ENCODE measurements at places on chromosomes 3 and 15. TPM values are rescaled to one million over a fixed set of nuclear protein-coding genes. Genes with fewer than 3 reads are reported as not detected.

The ZNF660 gene
- total RNA-seq, result 5.4 TPM

The CEP19 gene
- 4.0 TPM for total RNA-seq

The P2RY1 gene
- 3.1 TPM for total RNA-seq

The PPP1R14D gene
- not detected for total RNA-seq

The CD200R1 gene
- total RNA-seq, result 0.94 TPM

The CNTN4 gene
- 3.4 TPM for total RNA-seq

The MYL3 gene
- 1.4 TPM for total RNA-seq

DNA sequence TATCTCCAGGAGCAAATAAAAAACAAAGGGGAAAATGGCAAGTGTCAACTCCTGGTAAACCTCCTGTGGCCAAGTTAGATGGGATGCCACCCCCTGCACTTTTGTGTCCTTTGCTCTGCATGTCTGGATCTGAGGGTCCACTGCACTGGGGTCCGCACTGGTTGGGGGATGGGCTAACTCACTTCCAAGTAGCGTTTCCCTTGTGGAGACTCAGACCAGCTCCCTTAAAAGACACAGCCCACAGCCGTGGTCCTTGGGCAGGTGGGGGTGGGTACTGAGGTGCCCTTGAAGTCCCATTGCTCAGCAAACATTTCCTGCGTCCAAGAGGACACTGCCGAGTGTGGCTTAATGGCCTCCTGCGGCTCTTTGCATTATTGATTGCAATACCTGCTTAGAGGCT is 188.2 kb downstream of the MEGF11 start:
- DNase-seq, result no peak

- no peak for DNase-seq
Observed at GRCh38 chr3:19013879-19014278, 134.4 kb upstream of the KCNH8 start.

DNA sequence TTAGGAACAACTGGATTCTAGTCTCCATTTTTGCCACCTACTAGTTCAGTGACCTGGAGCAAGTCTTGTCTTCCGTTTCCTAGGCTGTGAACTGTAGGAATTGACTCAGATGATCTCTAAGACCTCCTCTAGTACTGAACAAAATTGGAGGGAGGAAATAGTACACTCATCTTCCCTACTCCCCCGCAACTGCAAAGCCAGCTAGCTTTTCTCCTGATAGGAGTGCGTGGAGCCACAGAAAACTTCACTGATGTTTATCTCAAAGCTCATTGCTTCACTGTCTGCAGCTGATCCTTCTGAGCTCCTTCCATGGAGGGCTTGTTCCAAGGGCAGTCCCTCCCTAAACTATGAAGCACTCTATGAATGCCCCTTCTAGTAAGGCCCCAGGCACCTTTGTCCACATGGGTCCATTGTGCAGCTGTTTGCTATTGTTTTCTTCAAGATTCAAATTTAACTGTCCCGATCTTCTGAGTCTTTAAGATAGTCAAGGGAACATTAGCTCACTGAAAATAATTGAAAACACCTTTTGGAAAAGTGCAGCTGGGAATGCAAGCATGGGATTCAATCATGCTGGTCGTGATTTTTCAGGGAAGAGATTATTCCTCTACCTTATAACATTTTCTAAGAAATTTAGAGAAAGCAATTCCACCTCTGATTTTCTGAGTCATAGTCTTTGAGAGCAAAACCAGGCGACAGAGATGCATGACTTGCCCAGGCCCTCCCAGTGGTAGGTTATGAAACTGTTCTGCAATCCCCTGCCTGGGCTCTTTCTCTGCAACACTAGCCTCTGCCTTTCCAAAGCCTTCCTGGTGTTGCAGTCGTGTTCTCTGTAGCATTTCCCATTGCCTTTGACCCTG is 24.3 kb downstream of the FILIP1L start:
- DNase-seq, result peak; percentile 57

- no peak for DNase-seq
Observed at GRCh38 chr3:196938576-196938975, 3.8 kb downstream of the NCBP2 start.

GRCh38 chr15:23854203-23854911 is 167.3 kb upstream of the NDN start:
- no peak for DNase-seq

- peak; percentile 91 for DNase-seq
Observed at GRCh38 chr3:53821631-53822121, 24.5 kb downstream of the CHDH start.

GRCh38 chr3:146505516-146505915 is 36.2 kb upstream of the PLSCR2 start:
- no peak for DNase-seq

- DNase-seq, result no peak
Observed at GRCh38 chr15:99997112-99997651, 263.9 kb upstream of the LYSMD4 start.

GRCh38 chr3:38268522-38268921 is 2.9 kb downstream of the SLC22A13 start:
- no peak for DNase-seq

DNA sequence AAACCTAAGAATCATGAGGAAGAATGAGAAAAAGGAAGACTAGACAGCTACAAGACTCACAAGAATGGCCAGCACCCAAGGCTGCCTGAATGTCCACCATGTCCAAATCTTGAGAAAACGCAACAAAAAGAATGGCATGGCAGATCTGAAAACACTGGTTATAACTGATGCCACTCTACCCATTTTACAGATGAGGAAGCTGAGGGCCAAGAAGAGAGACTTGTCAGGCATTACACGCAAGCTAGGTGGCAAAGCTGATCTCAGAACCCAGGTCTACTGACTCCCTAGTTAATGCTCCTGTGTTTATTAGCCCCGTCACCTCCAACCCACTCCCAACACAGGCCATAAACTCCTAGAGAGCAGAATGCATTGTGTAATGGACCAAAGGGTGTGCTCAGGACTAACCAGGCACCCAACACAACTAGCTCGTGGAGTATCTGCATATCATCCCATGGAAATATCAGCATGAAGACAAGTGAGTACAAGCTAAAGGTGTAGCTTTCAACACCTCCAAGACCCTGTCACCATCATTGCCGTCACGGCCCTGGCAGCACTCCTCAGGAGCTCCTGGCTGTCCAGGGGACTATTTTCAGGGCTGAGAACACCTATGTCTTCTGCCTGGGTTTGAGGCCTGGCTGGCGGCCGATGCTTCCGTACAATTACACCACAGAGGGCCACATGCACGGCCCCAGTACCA is 111.7 kb downstream of the XXYLT1 start:
- DNase-seq, result no peak

DNA sequence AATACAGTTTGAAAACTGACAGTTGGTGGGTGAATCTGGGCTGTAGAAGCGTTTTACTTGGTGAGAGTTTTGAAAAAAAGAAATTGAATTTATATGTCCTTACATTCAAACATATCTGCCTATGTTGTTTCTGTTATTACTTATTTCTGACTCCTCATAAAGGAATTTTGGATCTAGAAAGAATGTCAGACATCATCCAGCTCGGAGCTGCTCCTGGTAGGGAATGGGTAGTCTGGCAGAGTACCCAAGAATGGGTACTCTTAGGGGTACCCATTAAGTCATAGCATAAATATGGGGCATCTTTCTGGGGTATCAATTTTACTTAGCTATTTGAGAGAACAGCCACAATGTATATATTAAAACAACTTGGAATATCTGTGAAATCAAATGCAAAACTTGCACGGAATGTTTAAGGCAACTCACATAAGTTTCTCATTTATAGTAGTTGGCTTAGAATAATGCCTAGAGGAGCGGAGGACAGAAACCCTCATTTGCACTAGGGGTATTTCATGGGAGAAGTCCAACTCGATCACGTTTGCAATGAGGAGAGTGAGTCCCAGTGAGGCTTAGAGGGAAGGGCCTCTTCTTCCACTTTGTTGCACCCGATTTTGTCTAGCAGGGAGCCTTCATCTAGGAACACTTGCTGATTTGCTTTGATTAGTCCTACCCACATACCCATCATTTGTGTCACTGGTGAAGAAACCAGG is 2.4 kb upstream of the LARP6 start:
- no peak for DNase-seq

DNA sequence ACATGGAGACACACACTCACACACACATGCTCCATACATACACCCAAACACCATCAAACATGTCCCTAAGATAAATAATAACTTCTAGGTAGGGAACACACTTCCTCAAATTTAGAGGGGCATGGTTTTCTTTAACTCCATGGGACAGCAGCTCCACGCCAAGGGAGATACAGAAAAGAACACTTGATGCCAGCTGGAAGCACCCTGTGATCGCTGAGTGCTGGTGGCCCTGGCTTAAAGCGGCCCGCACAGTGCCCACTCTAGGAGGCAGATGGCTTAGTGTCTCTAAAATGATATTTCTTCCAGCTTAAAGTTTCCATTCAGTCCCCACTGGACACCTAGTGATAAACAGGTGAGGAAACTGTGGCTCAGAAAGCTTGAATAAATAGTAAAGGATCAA is 232.9 kb downstream of the UACA start:
- DNase-seq, result no peak

- DNase-seq, result no peak
Observed at GRCh38 chr15:77720173-77720572, 87.5 kb upstream of the LINGO1 start.

- peak; percentile 86 for DNase-seq
Observed at GRCh38 chr3:194300382-194300758, 50.8 kb downstream of the CPN2 start.

GRCh38 chr3:111732252-111732879 is 126.7 kb upstream of the PHLDB2 start:
- DNase-seq, result no peak

- no peak for DNase-seq
Observed at GRCh38 chr15:92715758-92716157, 60.2 kb upstream of the FAM174B start.

DNA sequence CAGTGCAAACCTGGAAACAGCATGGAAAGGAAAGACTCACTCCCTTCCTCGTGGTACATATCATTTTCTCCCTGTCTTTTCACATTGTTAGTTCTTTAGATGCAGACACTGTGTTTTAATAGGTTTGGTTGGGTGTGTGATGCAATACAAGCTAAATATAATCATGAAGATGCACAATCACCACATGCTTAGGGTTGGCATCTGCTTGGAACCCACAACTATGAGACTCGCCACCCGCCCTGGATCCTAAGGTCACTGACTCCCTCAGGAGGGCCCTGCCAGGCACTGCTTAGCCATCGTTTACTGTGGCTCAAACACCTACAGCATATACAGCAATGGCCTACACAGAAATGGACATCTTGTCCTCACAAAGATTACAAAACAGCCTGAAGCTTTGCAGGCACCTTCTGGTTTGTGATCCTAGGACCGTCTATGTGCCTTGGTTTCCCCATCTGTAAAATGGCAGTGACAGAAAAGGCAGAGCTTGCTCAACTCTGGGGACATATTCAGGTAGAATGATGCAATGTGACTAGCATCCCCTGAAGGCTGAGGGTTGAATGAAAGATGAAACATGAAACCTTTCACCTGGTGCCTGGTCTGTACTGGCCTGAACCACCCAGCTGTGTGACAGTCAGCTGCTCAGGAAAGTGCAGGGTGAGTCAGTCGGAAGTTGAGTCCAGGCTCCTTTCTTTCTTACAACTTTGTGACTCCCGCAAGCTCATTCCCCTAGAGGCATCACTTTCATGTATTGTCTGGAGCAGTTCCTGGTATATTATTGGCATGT is 123.6 kb upstream of the PFN2 start:
- no peak for DNase-seq

GRCh38 chr15:68113751-68114150 is 59.6 kb downstream of the PIAS1 start:
- DNase-seq, result no peak

DNA sequence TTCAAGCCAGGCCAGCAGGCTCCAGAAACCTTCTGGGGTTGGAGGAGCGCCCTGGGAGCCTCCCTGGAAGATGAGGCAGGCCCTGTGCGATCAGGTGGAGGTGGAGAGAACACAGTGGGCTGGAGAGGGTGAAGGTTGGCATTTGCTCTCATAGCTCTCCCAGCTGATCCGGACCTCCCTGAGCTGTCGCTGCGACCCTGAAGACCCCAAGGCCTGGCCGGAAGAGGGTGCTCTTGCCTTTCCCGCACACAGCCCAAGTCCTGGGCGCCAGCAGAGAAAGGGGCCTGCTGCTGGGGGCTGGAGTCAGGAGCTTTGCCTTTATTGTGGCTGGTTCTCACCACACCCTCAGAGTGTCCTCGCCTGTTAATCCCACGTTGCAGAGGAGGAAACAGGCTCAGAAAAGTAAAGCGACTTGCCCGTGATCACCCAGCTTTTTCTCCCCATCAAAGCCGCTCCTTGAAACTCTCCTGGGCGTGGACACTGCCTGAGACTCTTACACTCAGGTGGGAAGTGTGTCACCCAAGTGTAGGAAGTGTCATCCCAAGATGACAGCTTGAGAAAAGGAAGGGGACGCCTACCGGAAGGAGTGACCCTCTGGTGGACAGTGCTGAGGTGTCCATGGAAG is 8.6 kb upstream of the RPL29 start:
- DNase-seq, result no peak

DNA sequence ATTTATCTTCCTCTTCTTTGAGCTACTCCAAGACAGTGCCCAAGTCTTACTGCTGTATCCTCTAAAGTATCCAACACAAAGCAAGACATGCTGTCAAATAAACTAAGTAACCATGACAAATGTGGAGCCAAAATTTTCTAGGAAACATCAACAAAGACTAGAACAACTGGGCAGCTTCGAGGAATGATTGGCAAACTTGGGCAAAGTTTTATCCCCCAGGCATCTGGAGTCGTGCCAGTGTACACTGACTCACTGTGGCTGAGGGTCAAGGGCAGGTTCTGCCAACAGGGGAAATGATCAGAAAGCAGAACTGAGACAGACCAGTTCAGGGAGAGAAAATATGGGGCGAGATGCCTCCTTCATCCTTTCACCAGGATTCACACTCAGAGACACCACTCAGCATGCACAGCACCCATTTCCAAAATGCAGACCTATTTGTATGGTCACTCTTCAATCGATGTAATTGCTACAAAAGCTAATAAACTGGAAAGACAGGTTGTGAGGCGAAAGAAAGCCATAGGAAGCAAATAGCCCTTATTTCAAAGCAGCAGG is 65.8 kb downstream of the MB21D2 start:
- DNase-seq, result peak; percentile 87

- DNase-seq, result no peak
Observed at GRCh38 chr3:159520638-159521037, 468.0 kb upstream of the IL12A start.

DNA sequence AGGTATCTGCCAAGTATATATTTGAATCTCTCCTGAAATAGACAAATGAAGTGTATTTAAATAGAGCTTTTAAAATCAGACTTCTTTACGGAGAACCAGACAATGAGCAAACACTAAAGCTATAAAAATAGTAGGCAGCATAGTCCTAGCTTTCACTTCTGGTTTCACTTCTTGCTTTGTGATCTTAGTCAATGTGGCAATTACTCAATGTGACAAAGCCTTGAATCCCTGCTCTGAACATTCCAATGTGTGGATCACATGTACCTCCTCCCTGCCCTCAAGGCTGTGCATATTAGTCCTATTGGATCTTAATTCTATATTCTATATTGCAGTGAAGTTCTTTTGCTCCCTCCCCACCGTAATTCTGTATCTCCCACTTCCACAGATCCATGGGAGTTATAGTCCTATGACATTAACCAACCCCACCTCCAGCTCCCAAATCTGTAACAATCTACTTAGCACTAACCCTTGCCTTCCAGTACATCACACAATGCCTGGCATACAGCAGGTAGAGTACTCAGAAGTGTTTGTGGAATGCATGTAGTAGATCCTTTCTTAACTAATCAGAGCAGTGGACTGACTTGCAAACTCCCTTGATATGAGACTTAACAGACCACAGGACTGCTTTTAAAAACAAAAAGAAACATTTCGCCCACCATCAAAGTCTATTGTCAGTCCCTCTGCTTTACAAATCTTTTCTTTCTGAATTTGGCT is 24.3 kb upstream of the CP start:
- DNase-seq, result peak; percentile 56
